ENCODE measurements at places on chromosomes 7 and 10.

GRCh38 chr7:105188201-105188600 lies 174.2 kb downstream of the KMT2E start:
- DNase-seq = no peak

DNA sequence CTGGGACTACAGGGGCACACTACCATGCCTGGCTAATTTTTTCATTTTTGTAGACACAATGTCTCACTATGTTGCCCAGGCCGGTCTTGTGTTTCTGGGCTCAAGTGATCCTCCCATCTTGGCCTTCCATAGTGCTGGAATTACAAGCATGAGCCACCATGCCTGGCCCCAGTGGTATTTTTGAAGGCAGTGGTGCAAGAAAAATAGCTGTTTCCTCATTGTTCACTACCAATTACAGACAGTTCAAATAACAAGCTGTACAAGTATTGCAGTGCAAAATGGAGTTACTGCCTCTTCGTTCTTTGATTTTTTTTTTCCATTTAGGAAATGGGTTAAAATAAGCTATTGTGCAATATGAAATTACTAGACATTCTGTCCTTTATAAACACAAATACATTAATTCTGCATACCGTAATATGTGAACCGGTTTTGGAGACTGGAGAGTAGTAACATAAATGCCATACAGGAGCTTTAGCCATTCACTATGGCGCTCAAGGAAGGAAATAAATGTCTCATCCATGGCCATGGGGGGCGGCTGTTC lies 35.0 kb upstream of the BPGM start:
- DNase-seq = no peak

DNA sequence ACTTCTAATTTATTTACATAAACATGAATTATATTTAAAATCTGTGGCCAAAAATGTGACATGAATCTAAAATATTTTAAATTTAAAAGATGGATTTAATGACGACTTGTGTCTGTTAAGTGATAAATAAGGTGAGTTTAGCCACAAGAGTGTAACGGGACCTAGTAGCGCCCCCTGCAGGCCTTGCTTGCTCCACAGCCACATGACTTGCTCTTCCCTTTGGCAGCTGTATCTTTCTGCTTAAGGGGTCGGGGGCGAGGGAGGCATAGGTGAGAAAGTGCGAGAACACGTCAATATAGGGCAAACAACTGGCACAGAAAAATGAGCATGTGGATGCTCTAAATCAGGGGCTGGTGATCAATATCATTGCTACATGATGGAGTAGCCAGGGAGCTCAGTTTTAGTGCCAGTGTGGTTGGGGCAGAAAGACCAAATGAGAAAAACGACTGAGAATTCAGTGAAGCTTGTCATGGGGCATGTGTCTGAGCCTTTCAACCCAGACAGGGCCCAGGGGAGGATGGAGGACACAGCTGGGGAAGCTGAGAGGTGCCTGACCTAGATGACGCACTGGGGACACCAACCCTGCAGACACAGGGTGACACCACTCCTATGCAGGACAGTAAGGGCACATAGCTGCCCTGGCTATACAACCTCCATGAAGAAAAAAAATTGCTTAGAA lies 49.8 kb downstream of the PAXIP1 start:
- DNase-seq = no peak

DNA sequence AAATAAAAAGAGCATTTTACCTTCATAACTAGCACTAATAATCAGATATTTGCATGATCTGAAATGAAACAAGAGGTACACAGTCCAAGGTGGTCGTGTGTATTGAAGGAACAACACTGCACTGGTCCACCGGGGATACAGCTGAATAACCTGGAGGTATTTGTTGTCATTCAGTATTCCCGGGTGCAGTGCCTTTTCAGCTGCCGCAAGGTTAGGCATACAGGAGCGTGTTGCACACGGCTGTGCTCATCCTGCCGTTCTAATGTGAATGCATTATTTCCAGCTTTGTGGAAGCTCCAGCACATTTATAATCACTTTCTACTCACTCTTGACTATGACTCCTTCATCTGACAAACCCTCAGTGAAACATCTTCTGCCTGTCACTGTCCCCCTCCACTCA lies 377.8 kb downstream of the GFRA1 start:
- no peak for DNase-seq

GRCh38 chr7:54664235-54665228 lies 94.5 kb downstream of the SEC61G start:
- peak; percentile 63 for DNase-seq

DNA sequence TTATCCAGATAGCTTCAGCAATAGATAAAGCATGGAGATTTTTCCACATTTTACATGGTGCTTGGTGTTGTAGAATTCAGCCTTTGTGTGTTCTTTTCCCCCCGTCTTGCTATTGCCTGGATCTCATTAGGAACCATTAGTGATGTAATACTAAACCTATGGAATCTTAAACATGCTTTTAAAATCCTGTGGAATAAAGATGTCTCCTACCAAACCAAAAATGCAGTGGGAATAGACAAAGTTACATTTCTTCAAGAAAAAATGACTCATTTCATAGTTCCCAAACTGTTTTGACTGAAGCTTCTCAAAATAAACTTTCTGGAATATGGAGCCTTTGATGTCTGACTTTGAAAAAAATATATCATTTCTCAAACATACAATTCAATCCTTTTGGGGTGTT lies 44.0 kb downstream of the CALD1 start:
- DNase-seq = no peak

GRCh38 chr7:43834463-43835251 lies 34.7 kb downstream of the MRPS24 start:
- DNase-seq = no peak

DNA sequence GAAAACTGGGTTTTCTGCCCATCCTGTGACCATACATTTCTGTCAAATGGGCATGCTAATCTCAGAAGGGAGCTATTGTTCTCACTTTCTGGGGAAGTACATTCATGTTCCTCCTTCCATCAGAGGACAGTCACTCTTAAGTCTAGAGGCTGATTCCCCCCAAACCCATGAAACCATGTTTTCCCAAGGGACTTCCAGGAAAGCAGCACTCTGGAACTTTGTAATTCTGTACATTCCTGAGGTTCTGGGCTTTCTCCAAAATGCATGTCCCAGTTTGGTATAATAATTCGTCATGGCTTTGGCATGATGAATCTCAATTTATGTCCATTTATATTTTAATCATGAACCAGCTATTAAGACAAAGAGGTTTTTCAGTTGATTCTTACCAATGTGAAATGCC lies 688.1 kb downstream of the LRMDA start:
- DNase-seq = no peak

DNA sequence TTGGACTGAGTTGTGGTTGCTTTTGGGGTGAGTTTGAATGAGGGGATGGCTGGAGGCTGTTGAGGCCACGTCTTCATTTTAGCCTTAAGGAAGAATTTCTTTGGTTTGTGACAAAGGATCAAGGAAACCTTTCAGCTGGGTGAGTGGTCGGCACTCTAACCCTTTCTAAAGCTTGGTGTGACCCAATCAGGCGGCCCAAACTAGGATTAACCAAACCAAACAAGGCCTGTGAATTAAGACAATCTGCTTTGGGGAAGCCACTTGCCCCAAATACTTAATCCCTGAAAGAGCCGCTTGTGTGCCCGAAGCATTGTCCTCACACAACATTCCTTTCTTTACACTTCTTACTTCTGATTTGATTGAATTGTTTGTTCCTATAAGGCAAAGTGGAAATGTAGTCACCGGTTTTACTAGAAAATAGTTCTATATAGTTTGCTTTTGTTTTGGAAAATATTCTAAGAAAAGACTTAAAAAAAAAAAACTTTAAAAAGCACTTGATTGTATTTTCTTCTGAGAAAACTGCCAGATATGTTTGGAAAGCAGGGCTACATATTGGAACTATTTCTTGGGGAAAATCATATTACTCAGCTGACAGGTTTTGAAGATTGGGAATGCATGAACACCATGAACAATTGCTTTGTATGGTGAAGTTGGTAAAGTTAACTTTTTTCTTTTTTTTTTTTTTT lies 272.4 kb upstream of the BMPER start:
- no peak for DNase-seq

DNA sequence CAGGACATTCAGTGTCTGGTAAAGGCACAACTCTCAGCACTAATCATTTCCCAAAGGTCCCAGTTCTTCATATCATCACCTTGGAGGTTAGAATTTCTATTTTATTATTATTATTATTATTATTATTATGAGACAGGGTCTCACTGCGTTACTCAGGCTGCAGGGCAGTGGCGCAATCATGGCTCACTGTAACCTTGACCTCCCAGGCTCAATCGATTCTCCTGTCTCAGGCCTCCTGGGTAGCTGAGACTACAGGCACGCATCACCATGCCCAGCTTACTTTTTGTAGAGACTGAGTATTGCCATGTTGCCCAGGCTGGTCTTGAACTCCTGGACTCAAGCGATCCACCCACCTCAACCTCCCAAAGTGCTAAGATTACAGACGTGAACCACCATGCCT lies 91.8 kb upstream of the DOCK1 start:
- DNase-seq = no peak

DNA sequence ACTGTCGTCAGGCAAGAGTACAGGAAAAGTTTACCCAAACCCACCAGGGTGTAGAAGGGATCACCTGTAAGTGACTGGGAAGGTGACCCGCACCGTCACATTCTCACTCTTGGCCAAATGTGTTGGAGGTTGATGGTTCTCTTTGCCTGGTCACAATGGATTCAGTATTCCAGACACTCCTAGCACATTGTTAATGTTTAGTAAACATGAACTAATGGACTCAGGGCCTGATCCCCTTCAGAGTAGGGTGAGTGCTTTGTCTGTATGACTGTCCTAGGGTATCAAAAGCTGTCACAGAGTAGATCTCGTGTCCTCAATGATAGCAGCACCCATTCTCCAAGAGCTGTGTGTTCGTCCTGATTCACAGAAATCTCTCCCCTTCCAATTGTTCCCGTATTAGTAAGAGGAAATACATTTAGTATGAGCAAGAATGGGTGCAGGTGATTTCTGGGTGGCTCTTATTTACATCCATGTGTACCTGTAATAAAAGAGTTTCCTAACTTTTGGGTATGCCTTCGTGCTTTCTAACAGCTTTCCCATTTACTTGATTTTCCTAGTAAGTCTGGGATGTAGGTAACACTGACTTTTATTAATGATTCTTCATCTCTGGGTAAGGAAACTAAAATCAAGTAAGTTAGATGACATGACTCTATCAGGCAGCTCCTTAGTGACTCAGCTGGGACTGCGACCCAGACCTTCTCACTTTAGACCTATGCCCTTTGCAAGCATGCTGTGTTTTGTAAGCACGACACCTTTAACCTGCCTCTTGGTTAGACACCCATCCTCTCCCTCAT lies 4.7 kb downstream of the EEPD1 start:
- no peak for DNase-seq

DNA sequence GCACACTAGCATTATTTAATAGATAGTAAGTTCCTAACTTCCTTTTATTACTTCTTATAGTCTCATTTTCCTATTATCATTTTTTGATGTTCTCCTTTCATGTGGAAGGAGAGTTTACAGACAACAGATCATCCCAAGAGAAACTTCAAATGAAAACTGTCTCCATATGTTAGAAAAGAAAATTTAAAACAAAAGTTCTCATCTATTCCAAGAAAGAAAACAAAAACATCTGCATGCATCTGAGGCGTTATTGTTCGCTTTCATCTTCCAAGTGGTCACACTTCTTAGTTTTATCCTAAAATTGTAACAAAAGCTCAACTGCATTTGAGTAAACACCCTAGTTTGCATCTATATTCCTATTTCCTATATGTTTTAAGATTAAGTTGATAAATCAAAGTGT lies 126.2 kb downstream of the SEMA3D start:
- no peak for DNase-seq

- DNase-seq = peak; percentile 51
These were observed 14.8 kb downstream of the ZSCAN25 start for GRCh38 chr7:99631295-99632109.

DNA sequence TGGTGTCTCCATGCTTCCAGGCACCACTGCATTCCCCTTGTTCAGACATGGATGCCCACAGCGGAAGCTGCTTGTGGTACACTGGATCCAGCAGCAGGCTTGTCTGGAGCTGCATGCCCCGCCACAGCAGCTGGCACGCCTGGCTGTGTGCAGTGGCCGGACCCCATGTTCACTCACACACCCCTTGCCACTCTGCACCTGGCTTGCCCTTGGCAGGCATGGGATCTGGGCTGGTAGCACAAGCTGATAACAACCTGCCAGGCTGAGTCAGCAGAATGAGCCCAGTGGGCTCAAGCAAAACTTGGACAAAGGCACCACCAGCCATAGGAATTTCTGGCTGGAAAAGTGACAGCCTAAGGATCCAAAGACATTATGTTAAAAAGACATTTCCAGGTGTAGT lies 91.8 kb upstream of the TMEM168 start:
- no peak for DNase-seq

- DNase-seq = no peak
These were observed 47.7 kb downstream of the CDK6 start for GRCh38 chr7:92788559-92789183.

- no peak for DNase-seq
These were observed 356 bp downstream of the ADCYAP1R1 start for GRCh38 chr7:31052487-31052840.

DNA sequence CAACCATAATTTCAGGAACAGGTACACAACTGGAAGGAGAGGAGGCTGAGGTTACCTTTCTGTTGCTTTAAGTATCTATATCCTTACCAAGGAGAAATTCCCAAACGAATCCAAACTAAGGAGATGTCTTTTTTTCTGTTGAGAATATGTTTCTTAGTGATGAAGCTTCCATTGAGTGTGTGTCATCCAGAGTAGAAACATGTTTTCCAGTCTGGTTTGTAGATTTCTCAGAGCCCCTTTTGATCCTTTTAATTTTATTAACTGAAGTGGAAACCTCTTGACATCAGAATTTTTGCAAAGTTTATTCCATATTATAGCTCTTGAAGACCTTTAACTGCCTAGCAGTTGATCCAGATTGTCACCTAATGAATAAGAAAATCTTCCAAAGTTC lies 207.1 kb upstream of the FERD3L start:
- no peak for DNase-seq

GRCh38 chr10:80660736-80661135 lies 123.0 kb downstream of the SH2D4B start:
- no peak for DNase-seq

- DNase-seq = no peak
These were observed 198.2 kb downstream of the MAD1L1 start for GRCh38 chr7:2034291-2035201.

DNA sequence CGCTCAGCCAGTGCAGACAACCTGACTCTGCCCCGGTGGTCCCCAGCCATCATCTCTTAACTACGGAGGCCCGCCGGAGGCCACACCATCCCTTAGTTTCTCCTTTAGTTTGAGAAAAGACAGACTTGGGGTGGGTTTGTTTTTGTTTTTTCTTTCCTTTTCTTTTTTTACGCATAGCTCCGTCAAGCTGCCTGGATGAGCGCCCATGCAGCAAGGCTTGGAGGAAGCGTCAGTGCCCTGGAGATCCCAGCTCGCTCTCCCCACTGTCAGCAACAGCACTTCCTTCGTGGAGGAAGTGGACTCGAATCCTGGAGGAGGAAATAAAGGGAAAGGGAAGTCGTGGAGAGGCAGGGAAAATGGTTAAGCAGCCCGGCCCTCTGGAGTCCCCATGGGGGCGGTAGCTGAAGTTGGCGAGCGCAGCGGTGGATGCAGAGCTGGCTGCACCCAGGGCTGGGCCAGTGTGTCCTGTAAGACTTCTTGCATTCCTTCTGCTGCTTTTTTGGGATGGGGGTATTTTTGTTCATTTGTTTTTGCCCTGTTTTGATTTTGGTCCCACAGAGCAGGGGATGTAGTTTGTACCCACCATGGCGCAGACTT lies 35.9 kb upstream of the GJD4 start:
- DNase-seq = no peak

- DNase-seq = no peak
These were observed 17.3 kb upstream of the SEMA3C start for GRCh38 chr7:80935991-80936780.

GRCh38 chr10:124743191-124744101 lies 732 bp downstream of the FAM53B start:
- DNase-seq = no peak

GRCh38 chr7:35241884-35242283 lies 12.0 kb downstream of the TBX20 start:
- no peak for DNase-seq

Measured in spinal cord (tissue), 10 donors.